NCI-H510A treated with DMSO at 0.1 percent for 48 hours (cell line): ENCODE measurements at places on chromosomes 12 and 14.

DNA sequence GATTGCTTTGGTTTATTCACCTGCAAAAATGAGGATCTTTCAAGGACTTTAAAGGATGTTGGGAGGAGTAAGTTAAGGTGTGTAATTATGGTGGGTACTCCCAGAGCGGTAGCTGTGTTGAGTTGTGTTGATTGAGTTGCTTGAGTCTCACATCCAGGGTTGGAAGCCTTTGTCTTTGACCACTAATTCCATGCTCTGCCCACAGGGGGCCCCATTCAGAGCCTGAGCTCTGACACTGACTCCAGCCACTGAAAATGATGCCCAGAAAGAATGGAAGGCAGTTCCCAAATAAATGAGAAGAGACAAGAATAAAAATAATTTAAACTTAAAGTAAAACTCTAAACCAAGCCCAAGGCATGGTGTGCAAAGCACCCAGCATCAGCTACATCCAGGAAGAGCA is 237.4 kb upstream of the PWP1 start:
- peak; percentile 6 for DNase-seq

DNA sequence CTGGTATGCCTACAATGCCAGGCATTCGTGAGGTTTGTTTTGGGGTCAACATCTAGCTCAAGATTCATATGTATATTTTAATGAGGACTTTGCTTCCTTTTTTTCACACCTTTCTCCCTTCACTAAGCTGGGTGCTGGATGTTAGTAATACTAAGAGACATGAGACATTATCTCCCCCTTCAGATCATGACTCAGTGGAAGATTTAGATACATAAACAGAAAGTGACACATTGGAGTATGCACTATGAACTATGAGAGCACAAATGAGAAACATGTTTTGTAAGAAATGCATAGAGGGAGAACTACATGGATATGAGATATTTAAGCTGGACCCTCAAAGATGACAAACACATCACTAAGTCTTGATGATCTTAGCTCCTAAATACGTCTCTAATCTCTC is 286.3 kb downstream of the RPAP3 start:
- no peak for DNase-seq

DNA sequence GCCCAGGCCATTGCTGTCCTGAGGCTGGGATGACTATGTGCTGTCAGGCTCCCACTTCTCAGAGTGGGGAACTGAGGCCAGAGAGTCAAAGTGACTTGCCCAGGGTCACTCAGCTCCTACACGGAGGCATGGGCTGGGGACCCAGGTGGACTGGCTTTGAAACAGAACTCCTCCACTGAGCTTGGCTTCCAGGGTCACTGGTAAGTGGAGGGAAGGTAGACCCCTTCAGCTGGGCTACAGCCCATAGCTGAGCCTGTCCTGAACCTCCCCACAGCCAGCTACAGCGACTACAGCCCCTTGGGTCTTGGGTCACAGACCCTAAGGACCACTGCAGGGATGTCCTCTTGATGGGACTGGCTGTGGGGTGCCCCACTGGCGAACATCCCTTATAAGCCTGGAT is 40.3 kb upstream of the TRAF3 start:
- no peak for DNase-seq

- no peak for DNase-seq
Observed at GRCh38 chr12:15155271-15155670, 65.9 kb downstream of the RERG start.

DNA sequence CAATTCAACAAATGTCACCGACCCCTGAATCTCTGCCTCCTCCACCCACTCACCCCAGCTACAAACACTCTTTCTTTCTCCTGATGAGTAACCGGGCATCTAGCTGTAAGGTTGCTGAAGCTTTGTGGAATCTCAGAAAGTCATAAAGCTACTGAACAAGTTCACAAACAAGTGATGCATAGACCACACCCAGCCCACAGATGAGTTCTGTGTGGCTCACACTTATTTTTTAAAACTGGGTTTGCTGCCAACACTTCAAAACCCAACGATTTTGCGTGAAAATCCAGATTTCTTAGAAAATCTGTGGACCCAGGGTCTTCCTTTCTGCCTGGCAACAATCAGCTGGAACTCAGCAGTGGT is 96.1 kb downstream of the APAF1 start:
- DNase-seq: no peak

DNA sequence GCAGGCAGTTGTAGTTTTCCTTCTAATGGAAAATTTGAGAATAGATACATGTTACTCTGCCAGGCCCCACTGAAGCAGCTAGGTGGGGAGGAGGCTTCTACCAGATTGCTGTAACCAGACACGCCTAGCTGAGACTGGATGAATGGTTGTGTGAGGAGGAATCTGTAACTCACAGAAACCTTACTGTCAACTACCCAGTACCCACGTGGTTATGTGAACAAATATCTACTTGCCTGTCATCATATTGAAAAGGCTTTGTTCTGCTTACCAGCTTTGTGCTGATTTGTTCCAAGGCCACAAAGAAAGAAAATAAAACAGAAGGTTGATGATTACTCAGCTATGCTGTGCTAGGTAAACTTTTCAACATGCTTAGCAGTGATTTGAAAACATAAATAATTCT is 167.2 kb downstream of the CAPZA3 start:
- DNase-seq: no peak

DNA sequence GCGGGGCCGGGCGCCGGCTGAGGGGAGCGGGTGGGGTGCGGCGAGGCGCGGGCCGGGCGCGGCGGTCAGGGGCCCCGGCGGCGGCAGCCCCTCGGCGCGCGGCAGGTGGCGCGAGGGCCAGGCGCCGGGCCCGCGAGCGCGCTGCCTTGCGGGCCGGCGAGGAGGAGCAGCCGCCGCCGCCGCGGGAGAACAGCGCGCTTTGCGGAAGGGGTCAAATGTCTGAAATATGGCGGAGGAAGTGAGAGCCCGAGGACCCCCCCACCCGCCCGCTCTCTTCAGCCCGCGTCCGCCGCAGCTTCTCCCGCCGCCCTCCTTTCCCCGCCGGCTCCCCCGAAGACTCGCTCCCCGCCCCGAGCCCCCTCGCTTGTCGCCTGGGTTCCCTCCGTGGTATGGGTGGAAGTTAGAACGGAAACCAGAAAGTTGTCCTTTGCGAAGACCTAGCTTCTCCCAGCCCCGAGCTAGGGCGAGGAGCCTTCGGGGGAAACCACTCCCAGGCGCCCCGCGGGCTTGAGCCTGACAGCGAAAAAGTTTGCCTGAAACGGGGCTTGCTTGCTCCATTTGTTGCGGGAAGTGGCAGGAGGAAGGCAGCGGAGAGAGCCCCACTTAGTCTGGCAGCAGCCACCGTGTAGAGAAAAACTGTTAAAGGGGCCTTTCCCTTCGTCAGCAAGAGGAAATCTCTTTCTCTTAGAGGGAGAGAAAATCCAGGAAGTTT is 551 bp downstream of the RAP1B start:
- peak; percentile 57 for DNase-seq

DNA sequence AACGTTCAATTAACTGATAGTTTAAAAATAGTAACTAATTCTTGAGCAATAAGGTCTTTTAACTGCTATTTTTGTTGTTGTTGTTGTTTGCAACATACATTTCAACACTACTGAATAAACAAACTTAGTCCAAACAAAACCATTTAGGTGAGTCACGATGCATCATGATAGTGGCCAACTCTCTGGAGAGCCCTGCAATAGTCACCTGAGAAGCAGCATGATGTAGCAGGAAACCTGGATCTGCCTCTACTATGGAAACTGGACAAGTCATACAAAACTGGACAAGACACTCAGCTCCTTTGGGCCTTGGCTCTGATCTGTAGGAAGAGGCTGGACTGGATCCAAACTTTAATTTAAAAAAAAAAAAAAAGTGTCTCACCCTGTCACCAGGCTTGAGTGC is 117.3 kb downstream of the MED13L start:
- DNase-seq: no peak

- DNase-seq: no peak
Observed at GRCh38 chr14:104900639-104901512, 23.8 kb upstream of the PLD4 start.

- DNase-seq: peak; percentile 35
Observed at GRCh38 chr12:72264548-72265175, 7.5 kb upstream of the TRHDE start.

- no peak for DNase-seq
Observed at GRCh38 chr12:54148560-54149429, 40.0 kb downstream of the SMUG1 start.

- DNase-seq: no peak
Observed at GRCh38 chr14:49857427-49858003, 4.9 kb upstream of the NEMF start.

GRCh38 chr14:20791597-20791996 is 10.5 kb downstream of the RNASE6 start:
- no peak for DNase-seq

GRCh38 chr14:89330236-89331002 is 86.6 kb downstream of the FOXN3 start:
- no peak for DNase-seq

DNA sequence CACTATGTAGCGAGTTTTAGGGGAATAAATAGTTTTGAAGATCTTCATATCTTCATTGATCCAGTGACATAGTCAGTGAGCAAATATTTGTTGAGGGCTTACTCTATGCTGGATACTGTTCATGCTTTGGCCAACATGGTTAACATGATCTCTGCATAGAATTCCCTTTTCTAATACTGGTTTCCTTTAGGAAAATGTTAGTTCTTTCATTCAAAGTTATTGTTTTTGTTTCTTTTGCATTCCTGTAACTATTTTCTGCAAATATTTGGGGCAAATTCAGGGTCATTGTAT is 226.5 kb downstream of the C12orf50 start:
- no peak for DNase-seq

DNA sequence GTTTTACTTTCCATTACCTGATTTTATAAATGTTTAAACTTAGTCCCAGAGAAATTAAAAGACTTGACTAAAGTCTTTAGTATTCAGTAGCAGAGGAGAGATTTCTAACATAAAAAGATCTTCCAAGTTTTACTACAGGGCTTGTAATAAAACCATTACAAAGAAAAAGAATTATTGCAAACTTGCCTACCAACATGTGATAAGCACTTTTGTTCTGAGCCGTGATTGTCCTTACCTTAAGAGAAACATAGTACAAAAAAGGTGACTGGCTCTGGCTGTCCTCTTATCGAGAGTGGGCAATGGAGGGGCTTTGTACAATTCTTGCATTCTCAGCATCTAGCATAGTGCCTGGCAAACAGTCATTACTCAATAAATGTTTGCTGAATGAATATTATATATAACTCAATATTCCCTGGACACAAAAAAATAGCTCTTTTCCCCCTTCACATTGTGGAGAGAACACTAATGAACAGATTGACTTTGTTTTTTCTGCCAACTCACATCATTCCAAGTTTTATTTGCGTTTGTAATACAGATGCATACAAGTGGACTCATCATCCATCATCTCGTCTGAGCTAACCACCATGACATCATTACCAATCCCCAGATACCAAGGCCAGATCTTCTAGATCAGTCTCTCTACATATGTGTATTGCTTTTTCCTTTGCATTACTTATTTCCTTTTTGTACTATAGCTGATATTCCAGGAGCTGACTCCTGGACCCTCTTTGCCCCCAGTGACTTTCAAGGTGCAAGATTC is 192.8 kb upstream of the EEA1 start:
- peak; percentile 51 for DNase-seq

DNA sequence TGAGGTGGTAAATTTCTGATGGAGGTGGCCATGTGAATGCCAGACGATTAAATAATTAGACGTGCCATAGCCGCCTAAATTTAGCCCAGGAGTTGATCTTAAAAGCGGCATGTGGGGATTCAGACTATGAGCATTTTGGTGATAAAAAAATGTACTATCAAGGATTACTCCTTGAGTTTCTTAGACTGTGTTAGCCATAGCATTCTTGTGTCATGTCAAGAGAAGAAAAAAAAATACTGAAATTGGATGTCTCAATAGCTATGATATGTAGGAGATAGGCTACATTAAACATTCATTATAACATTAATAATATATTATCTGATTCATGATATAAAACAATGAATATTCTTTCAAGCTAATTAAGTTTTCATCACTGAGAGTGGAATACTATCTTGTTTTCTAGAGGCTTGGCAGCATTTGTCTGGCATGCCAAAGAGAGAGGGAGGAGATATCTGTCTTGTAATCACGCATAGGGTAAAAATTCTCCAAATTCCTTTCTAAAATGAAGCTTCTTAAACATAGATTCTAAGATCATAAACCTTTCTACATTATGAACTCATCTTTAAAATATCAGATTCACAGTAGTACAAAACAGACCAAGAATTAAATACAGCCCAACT is 727.0 kb downstream of the C12orf50 start:
- no peak for DNase-seq

- no peak for DNase-seq
Observed at GRCh38 chr14:51400139-51400538, 160.1 kb downstream of the TMX1 start.

DNA sequence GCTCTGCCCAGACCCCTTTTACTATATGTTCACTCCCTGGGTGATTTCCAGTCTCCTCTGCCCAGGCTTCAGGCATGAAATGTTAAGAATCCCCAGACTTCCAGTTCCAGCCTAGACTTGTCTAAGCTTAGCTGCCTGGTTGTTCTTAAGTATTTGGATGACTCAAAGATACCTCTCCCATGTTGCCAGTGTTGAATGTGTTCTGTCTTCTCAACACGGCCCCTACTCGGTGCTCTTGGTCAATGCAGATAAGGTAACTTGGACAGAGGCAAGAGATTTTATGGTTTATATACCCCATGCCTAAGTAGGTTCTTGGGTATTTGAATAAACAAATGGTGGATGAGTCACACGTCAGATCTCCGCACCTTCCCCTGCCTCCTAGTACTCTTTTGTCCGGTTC is 13.6 kb downstream of the PIWIL1 start:
- DNase-seq: no peak

GRCh38 chr14:38125481-38126037 is 82.1 kb upstream of the SSTR1 start:
- DNase-seq: peak; percentile 9

GRCh38 chr14:97946641-97947040 is 1149.5 kb downstream of the VRK1 start:
- DNase-seq: no peak

DNA sequence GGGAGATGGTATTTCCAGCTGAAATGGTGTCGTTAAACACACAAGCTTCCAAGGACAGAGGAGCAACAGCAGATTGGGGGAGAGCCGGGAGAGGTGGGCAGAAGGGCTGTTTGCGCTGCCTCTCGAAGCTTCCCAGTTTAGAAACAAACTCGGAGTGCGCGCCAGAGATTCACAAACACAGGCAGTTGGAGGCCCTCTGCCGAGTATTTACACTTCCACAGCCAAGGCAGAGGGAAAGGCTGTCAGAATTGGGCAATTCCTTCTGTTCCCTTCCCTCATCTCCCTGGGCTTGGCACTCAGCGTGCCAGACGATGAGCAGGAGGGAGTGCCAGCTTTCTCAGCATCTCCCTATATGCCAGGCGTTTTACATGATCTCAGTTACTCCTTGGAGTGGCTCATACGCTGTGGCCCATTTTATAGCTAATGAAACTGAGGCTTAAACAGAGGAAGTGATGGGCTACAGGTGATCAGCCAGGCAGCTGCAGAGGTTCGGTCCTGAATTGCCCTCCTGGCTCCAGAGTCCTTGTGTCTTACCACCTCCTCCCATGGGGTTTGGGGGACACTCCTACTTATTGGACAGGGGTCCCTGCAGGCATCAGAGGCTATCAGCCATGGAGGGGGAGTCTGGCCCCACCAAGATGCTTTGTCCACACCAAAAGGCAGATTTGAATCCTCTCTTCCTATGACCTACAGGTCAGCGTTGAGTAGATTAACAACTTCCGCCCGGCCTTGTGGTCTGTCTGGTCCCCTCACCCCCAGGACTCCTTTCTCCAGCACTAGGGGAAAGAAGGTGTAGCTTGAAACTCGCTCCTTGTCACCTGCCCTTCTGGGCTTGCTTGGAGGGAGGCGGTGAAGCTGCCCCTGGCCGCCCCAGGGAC is 3.1 kb downstream of the FAM222A start:
- DNase-seq: no peak

GRCh38 chr14:33026850-33027430 is 88.3 kb downstream of the NPAS3 start:
- no peak for DNase-seq

GRCh38 chr12:95674631-95675030 is 115.9 kb downstream of the NTN4 start:
- peak; percentile 92 for DNase-seq
